ENCODE measurements at places on chromosomes 4 and X.

GRCh38 chr4:14824189-14824588 is 178.1 kb upstream of the CPEB2 start:
- no peak for DNase-seq

GRCh38 chr4:105588252-105588651 is 35.8 kb downstream of the ARHGEF38 start:
- DNase-seq, result no peak

DNA sequence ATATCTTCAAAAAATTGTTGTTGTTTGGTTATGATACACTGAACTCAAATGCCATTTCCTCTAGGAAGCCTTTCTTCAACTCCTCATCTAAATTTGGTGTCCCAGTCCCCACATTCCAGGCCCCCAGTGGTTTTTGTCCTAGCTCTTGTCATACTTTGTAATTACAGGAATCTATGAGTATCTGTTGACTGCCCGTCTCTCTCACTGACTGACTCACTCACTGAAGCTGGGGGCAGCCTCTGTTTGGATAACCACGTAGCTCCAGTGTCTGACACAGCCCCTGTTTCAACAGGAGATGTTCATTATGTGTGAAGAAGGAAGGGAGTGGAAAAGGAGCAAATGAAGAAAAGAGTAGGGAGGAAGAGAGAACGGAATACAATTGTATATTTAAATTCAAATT is 284.1 kb upstream of the TENM3 start:
- DNase-seq, result no peak

- no peak for DNase-seq
Measured at GRCh38 chr4:137576446-137576845, 44.2 kb upstream of the PCDH18 start.

- DNase-seq, result no peak
Measured at GRCh38 chrX:49184294-49185281, 1.6 kb downstream of the PRICKLE3 start.

- DNase-seq, result no peak
Measured at GRCh38 chr4:69594382-69594781, 45.1 kb downstream of the UGT2A2 start.

DNA sequence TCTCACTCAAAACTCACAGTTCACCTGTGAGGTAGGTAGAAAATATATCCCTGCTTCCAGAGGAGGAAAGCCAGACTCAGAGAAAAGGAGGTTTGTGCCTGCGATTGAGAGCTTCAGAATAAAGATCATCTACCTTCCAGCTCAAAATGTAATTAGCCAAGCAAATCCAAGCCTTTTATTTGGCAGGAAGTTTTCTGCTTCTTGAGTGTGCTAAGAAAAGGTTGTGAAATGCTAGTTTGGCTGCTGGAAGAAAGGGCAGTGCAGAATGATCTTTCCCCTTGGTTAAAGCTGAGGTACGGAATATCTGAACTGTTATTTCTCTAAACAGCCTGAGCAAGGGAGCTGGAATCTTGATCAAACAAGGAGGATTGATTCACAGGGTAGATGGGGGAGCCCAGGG is 59.7 kb upstream of the VCX3B start:
- no peak for DNase-seq

- no peak for DNase-seq
Measured at GRCh38 chr4:107044170-107044569, 8.1 kb upstream of the DKK2 start.

GRCh38 chr4:117814277-117815246 is 219.7 kb upstream of the NDST3 start:
- no peak for DNase-seq

DNA sequence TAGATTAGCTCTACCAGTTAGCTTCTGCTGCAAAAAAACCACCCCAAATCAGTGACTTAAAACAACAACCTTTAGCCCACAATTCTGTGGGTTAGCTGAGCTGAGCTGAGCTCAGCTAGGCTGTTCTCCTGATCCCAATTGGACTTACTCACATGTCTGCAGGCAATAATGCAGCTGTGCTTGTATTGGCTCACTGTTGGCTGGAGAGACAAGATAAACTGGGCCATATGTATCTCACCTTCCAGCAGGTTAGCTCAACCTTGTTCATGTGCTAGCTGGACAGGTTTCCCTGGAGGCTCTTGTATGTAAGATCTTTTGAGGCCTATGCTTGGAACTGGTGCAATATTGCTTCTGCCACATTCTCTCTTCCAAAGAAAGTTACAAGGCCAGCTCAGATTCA is 261.5 kb upstream of the ADGRL3 start:
- no peak for DNase-seq

GRCh38 chr4:58453956-58454355 is 1343.8 kb upstream of the IGFBP7 start:
- no peak for DNase-seq

- no peak for DNase-seq
Measured at GRCh38 chr4:25030277-25031076, at the start of gene LGI2. Gene LGI2 (minus strand): TSS chr4:25030946. CDS start chr4:25030693, 253 bp downstream.
